Activated gamma-delta T cell treated with Interleukin-2 at 50 U/mL for 16 hours (primary cell): ENCODE measurements at places on chromosomes 7 and 10.

DNA sequence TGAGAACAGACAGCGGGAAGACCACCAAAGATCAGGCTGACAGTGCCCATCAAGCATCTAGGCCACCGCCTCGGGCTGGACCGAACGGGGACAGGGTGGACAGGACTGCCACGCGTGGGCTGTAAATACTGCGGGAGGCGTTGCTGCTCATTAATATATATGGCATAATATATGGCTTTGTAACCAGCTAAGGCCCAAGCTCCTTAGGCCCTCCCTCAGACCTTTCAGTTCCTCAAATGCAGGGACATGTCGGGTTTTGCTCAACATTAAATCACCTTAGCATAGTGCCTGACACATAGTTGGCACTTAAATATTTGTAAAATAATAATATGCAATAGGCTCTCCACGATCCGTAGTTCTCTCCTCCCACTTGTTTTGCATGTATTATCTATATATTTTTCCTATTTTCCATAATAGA, 402 bp upstream of the TMEM168 start:
- no peak for DNase-seq

- DNase-seq, result no peak
Measured at GRCh38 chr10:85008488-85009184, 680.2 kb downstream of the CCSER2 start.

DNA sequence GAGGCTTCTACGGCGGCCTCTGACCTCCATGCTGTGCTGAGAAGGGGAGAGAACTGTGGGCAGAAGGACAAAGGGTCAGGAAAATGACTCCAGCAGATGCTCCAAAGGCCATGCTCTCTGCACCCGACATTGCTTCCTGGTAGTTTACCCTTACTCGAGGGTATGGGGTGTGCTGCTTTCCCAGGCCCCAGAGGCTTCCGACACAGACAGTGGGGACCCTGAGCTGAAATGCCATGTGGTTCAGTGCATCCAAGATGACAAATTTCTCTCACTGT, 130.9 kb downstream of the PTPN20 start:
- no peak for DNase-seq

DNA sequence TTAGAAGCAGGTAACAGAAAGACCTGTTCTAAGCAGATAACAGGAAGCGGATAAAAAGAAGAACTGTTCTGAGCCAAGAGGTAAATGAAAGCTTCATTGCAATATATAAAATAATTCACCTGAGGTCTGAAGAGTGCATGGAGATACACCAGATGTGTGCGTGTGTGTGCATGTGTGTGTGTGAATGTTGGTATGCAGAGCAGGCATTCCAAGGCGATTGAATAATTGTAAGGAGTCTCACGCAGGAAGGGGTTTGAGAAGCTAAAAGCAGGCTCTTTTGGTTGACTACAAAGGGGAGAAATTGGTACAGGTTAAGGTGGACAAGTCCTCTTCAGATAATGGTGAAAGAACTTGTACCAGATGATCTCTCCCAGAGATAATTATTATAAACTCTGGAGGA, 450.6 kb downstream of the DNAJB9 start:
- DNase-seq, result no peak

DNA sequence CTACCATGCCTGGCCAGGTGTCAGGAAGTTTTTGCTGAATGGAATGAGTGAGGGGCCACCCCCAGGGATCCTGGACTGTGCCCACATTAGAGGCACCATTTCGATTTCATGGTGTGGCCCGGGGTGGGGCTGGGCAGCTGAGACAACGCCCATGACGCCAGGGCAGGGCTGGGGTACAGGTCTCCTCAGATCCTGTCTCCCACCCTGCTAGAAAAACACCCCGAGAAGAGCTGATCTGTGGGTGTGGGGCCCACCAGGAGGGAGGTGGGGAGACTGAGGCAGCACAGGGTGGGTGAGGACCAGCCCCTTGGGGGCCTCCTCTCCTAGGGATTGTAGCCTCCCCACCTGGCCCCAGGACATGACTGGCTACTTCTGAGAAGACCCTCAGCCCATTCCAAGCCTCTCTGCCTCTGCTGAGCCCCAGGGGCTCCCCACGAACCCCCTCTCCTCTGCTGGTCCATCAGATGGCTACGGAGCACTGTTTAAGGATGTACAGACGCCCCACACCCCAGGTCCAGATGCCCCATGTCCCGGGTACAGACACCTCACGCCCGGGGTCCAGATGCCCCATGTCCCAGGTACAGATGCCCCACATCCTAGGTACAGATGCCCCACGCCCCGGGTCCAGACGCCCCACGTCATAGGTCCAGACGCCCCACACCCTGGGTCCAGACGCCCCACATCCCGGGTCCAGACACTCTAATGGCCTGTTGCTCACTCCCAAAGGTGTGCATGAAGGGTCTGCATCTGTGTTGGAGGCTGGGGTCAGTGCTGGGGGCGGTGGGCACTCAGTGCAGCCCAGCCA, 99.4 kb downstream of the MICALL2 start:
- no peak for DNase-seq

DNA sequence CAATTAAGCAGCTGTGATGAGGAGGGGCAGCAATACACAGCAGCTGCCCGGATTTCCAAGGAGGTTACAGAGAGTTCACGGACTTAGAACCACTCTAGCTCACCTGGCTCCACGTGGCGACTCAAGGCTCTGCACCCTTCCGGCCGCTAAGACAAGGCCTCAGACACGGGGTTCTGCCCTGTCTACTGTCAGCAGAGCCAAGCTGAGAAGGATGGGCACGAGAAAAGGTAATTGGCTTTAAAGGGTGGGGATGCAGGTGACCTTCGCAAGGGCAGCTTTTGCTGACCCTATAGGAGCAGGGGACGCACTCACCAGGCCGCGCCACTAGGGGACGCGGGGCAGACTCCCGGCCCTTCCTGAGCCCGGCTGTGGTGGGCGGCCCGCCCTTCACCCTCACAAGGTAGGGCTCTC, 152.4 kb downstream of the KIF20B start:
- no peak for DNase-seq

DNA sequence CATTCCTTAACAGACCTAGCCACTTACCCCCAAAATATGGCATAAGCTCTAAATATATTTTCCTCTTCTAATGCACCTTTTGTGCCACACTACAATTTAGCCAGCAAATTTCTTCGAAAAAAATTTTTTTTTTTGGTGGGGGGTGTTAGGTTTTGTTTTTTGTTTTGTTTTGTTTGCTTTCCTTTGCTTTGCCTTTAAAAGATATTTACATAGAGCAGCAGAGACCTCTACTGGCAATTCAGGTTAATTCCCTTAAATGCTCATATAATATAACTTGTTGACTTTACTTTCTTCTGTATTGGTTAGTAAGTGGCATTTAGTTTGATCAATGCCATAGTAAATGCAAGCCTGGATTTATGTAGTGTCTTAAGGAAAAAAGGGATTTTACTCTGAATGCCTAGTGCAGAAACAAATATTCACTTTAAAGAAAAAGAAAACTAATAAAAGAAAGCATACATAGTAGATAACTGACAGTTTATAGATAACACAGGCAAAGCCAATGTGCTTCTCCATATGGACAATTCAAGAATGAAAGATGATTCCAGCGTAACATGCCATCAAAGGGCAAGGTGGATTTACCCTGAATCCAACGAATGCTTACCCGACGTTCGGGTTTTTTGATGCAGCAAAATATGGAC, 1250.6 kb downstream of the GATA3 start:
- DNase-seq, result no peak

GRCh38 chr10:51311228-51311627, 236.9 kb downstream of the PRKG1 start:
- no peak for DNase-seq

DNA sequence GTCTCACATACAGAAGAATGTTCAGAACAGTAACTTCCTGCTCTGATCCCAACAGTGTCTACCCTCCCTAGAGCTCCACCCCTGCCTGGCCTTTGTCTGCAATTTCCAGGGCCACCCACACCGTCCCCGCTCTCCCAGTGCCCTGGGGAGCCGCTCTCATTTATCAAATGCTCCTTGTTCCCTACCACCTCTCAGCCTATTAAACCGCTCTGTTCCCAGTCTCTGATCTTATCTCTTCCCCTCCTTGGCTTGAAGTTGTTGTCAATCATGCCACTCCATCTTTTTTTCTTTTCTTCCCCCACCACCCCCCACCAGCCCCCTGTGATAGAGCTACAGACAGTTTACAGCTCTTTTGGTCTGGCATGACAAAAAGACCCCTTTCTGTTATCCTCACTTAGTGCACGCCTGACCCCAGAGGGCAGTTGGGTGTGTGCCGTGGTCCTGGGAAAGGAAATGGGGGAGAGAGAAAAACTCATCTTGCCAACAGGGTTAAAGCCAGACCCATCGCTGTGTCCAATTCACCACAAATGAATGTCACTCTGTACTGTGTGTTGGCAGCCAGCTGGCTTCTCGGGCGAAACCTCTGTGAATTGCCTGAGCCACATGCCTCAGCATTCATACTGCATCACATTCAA, 28.8 kb upstream of the HECTD2 start:
- DNase-seq, result no peak

GRCh38 chr10:6748029-6748428, 168.0 kb upstream of the PRKCQ start:
- DNase-seq, result no peak

- DNase-seq, result no peak
Measured at GRCh38 chr7:29274146-29275017, 79.8 kb downstream of the CHN2 start.

DNA sequence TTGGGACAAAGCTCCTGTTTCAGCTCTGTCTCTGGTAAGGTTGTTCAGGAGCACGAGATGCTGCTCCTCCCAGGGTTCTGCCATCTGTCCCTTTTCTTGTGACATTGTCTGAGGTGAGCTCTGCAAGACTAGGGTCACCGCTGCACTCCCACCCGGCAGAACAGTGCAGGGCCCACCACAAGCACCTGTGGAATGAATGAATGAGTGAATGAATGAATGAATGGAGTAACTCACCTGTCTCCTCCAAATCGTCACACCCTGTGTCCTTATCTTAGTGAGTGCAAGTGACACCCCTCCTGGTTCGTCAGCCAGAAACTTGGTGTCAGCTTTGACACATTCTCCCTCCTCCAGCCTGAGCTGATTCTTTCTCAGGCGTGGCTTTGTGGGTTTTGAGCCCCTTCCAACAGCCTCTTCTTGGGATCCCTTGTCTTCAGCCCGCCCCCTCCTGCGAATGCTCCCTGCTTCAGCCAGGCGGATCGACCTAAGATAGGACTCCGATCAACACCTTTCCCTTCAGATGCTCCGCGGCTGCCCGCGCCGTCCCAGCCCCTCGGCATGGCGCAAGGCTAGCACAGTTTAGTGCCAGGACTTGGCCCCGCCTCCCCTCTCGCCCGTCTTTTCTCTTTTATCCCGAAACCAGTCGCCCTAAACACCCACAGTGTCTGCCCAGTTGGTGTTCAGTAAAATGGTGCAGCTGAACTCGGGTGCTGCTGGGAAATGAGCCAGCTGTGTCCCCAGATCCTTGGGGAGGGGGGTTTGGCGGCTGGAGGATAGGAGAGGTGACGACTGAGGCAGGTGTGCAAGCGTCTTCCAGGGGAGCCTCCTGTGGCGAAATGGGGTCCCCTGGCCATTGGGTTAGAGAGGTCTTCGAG, 89.3 kb downstream of the BEND7 start:
- no peak for DNase-seq
